ENCODE measurements at places on chromosomes 11 and 22.
A peak's percentile ranks its signal among the peaks of the same experiment; 100 is the strongest.

DNA sequence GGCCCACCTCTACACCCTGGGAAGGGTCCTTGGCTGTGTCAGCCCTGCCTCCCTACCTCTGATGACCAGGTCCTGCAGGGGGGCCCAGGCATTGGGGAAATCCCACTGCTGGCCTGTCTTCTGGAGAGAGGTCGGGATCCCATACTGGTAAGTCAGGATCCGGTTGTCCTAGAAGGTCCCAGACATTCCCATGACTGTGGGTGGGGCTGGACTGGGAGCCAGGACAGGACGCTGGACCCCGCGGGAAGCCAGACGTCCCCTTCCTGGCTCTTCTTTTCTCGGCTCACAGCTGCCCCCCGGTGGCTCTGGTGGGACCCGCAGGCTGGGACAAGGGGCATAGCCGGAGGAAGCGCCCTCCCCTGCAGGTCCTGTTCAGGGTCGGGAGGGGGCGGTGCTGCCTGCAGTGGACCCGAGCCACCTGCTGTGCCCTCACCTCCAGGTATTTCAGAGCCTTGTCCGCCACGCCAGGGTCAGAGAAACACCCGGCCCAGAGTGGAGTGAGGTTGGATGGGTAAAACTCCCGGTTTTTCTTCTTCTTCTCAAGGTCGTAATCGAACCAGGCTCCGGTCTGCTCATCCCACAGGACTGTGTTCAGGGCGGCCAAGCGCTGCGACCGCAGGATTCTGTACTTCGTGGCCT, 20.0 kb downstream of the TREH start:
- ATAC-seq, result peak; percentile 83
- no peaks in the 10 kb centered on the region for H3K36me3 ChIP-seq
- H3K27ac ChIP-seq, result no peak overlapping the region

- no peaks in the 10 kb centered on the region for H3K4me1 ChIP-seq
- H3K27ac ChIP-seq, result no peak overlapping the region
- no peak overlapping the region for H3K4me3 ChIP-seq
- ATAC-seq, result no peak
- no peaks in the 10 kb centered on the region for H3K27me3 ChIP-seq
Measured at GRCh38 chr22:49116021-49116420, 711.7 kb downstream of the BRD1 start.

- H3K36me3 ChIP-seq, result peaks cover 10% of the 10 kb centered on the region
- no peaks in the 10 kb centered on the region for H3K27me3 ChIP-seq
Measured at GRCh38 chr22:46735747-46736608, 2.1 kb downstream of the CERK start.

DNA sequence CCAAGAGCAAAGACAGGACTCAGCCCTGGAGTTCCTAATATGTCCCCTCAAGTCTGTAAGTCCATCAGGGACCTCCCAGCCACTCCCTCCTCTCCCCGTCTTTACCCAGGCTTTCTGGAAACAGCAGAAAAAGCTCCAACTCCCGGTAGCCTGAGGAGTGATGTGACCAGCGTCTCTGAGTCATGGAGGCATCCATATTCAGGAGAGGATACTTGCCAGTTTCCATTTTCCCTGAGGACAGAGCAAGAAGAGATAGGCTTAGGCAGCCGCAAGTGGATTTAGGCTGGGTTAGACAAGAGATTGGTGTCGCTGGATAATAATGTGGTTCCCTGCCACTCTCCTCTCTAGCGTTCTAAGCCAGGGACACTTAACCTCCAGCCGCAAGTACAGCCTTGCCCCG, 206.6 kb downstream of the GRIK4 start:
- H3K27me3 ChIP-seq, result peaks cover 20% of the 10 kb centered on the region
- ATAC-seq, result no peak
- H3K4me1 ChIP-seq, result peaks cover 14% of the 10 kb centered on the region
- no peaks in the 10 kb centered on the region for H3K36me3 ChIP-seq

DNA sequence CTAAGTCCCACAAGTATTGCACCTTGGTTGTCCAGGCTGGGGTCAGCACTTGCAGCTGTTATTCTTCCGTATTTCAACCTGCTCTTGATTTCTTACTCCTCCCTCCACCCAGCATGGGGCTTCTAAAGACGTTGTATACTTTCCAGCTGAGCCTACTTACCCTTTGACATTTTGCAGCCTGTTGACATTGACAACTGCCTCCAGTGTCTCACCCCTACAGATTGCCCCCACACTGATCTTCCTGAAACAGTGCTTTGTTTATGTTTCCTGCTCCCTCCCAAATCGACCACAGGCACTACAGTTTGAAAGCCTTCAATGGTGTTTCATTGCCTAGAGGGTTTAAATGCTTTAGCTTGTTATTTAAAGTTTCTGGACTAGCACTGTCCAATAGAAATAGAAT, 56.6 kb downstream of the FAM83F start:
- peaks cover 4% of the 10 kb centered on the region for H3K36me3 ChIP-seq
- peaks cover 82% of the 10 kb centered on the region for H3K4me1 ChIP-seq
- no peak for ATAC-seq
- peak overlapping the region; percentile 89 for H3K27ac ChIP-seq
- H3K4me3 ChIP-seq, result peak overlapping the region; percentile 65

DNA sequence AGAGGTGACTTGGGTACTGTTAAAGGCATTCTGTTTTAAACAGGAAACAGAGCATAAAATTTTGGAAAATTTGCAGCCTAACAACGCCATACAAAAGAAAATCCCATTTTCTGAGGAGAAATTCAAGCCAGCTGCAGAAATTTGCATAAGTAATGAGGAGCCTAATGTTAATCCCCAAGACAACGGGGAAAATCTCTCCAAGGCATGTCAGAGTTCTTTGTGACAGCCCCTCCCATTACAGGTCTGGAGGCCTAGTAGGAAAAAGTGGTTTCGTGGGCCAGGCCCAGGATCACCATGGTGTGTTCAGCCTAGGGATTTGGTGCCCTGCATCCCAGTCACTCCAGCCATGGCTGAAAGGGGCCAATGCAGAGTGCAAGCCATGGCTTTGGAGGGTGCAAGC, 1333.1 kb upstream of the TENM4 start:
- no peak overlapping the region for H3K27ac ChIP-seq
- H3K27me3 ChIP-seq, result no peaks in the 10 kb centered on the region
- no peak for ATAC-seq
- no peaks in the 10 kb centered on the region for H3K36me3 ChIP-seq
- H3K4me1 ChIP-seq, result no peaks in the 10 kb centered on the region

DNA sequence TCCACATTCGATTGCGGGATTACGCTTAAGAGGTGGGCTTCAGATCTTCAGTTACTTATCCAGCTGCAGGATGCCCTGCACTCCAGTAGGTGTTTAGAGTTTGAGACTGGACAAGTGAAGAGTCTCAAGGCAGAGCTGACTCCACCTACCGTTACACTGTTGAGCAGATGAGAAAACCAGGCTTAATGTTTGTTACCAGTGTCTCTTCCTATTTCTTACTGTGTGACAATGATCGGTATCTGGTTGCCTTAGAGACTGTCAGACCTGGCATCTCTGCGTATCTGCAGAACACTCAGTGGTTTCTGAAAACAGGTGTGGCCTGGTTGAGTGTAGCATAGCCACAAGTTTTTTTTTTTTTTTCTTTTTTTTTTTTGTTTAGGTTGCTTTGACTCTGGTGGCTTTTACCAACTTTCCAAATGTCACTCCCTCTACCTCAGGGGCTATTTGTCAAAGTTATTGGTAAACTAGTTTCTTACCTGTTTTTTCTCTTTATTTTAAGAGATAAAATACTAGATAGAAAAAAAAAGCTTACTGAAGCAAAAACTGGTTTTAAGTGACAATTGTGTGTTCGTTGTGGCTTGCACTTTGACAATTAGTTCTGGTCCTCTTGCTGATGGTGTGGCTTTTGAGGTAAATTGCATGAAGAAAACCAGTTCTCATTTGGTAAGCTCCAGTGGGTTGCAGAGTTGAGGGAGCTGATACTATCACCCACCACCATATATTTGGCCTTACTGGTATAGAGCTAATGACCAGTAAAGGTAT, 284.8 kb downstream of the ETS1 start:
- peak overlapping the region; percentile 55 for H3K27ac ChIP-seq
- H3K36me3 ChIP-seq, result no peaks in the 10 kb centered on the region
- peak; percentile 98 for ATAC-seq
- no peaks in the 10 kb centered on the region for H3K27me3 ChIP-seq

GRCh38 chr22:35540595-35541253, at the start of gene RASD2:
RASD2 (plus strand) TSS chr22:35540831; CDS start chr22:35546810, 5,979 bp downstream.
- peak; percentile 58 for ATAC-seq
- no peak within 1 kb of the TSS for H3K27ac ChIP-seq
- H3K4me1 ChIP-seq, result peaks cover 17% of the 10 kb centered on the region
- no peaks in the 10 kb centered on the region for H3K36me3 ChIP-seq
- H3K27me3 ChIP-seq, result peaks cover 61% of the 10 kb centered on the region

DNA sequence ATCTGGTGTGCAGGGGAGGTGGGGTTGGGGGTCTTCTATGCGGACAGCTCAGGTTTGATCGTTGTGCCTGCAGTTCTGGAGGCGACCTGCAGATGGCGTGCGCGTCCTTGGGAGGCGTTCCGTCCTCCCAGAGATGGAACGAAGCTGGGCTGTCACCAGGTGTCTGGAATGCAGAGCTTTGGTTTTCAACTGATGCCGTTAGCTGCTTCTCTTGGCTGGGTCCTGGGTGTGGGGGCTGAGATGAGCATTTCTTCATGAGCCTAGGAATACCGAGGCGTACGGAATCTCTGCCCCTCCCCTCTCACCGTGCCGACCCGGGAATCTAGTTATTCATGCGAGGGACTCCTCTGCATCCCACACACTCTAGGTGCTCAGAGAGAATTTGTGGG, 98.6 kb downstream of the CEP164 start:
- no peak for ATAC-seq
- peaks cover 19% of the 10 kb centered on the region for H3K27me3 ChIP-seq
- H3K4me3 ChIP-seq, result no peak overlapping the region
- no peak overlapping the region for H3K27ac ChIP-seq

DNA sequence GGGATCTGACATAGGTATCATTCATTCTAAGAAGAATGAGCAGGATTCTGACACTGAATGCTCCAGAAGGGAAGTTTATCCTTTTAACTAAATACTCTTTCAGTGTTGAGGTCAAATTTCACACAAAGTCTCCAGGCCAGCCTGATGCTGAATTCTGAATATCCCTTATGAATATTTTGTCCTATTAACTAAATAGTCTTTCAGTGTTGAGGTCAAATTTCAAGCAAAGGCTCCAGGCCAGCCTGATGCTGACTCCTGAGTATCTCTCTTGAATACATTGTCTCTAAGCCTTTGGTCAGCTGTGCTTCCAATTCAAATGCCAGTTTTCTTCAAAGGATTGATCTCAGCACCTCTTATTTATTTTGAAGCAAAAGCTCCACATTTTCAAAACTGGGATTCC, 676.8 kb downstream of the NTM start:
- H3K4me3 ChIP-seq, result no peak overlapping the region
- no peak for ATAC-seq
- H3K36me3 ChIP-seq, result no peaks in the 10 kb centered on the region
- no peaks in the 10 kb centered on the region for H3K4me1 ChIP-seq

GRCh38 chr11:68826726-68827125, 15.0 kb downstream of the CPT1A start:
- peaks cover 18% of the 10 kb centered on the region for H3K36me3 ChIP-seq
- no peak overlapping the region for H3K27ac ChIP-seq
- no peak overlapping the region for H3K4me3 ChIP-seq
- H3K4me1 ChIP-seq, result peaks cover 47% of the 10 kb centered on the region

DNA sequence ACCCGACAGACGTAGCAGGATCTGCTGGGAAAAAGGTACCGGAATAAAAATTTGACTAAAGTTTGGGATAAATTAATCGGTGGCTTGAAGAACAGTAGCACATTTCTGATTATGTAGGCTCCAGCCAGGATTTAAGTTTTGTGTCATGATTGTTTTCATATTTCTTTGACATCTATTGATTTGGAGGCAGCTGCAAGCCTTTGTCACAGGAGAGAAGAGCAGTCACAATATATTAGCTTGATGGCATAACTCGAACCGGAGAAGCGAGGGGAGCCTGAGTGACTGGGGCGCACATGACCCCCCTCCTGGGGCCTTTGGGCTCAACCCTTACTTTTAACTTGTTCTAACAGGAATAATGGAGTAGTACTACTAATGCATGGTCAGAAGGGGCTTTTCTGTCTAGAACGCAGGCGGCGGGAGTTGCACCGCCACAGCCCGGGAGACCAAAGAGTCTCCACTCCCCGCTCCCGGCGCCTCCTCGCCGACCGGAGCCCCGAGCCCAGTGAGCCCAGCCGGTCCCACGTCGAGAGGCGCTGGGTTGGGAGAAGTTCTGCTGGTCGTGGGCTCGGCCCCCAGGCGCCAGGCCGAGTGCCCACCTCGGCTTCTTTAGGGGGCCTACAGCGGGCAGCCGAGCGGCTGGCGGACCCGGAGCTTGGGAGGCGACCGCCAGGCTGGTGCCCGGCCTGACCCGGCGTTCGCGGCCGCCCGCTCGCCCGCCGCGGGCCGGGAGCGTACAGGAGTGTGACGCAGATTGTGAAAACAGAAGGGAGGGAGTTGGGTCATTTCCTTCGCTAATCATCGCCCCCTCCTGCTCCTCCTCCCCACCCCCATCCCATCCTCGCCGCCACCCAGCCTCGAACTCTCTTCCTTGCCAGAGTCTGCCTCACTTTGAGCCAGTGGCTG, 15.7 kb upstream of the PAX6 start:
- no peaks in the 10 kb centered on the region for H3K36me3 ChIP-seq
- no peak overlapping the region for H3K4me3 ChIP-seq
- no peak overlapping the region for H3K27ac ChIP-seq
- peaks cover 76% of the 10 kb centered on the region for H3K27me3 ChIP-seq
- ATAC-seq, result no peak
- H3K4me1 ChIP-seq, result peaks cover 5% of the 10 kb centered on the region

DNA sequence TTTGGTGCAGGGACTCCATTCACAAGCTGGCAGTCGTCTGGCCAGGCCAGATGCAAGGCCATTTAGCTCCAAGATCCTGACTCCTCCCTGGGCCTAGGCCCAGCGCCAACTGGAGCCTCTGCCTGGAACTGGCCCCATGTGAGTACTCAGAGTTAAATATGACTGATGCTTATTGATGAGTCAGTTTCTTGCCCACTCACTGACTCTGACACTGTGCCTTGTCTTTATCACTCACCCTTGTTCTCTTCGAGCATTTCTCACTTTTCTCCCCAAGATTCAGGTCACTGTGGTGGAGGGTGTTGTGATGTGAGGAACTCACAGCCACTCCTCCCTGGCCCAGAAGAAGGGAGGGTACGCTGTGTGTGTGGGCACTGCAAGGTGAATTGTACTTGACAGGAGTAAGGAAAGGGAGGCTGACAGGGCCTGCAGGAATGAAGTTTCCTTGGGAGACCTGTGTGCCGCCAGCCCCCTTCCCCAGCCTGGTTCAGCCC, 23.2 kb upstream of the ST3GAL4 start:
- no peak overlapping the region for H3K27ac ChIP-seq
- no peak overlapping the region for H3K4me3 ChIP-seq
- H3K27me3 ChIP-seq, result no peaks in the 10 kb centered on the region
- peaks cover 63% of the 10 kb centered on the region for H3K36me3 ChIP-seq

DNA sequence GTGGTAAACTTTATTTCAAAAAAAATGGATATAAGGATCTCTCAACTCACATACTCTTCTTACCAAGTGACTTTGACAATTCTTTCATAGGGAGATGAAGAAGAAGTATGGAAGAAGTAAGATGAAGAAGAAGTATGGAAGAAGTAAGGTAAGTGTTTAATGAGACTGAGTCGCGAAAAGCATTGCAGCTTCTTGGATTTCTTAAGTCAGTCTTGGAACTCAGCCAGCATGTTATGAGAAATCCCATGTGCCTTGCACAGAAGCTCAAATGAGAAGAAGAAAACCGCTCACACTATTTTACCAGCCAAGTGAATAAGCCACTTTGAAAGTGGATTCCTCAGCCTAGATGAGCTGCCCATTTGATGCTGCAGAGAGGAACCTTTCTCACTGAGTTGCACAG, 332.0 kb upstream of the CCDC179 start:
- no peak for ATAC-seq
- H3K27ac ChIP-seq, result no peak overlapping the region
- H3K4me1 ChIP-seq, result no peaks in the 10 kb centered on the region
- no peaks in the 10 kb centered on the region for H3K36me3 ChIP-seq
- no peaks in the 10 kb centered on the region for H3K27me3 ChIP-seq
- H3K4me3 ChIP-seq, result no peak overlapping the region

GRCh38 chr11:134536219-134536618, 124.2 kb upstream of the B3GAT1 start:
- no peaks in the 10 kb centered on the region for H3K4me1 ChIP-seq
- H3K27ac ChIP-seq, result no peak overlapping the region
- ATAC-seq, result no peak
- no peaks in the 10 kb centered on the region for H3K36me3 ChIP-seq
